ENCODE measurements at places on chromosomes 7 and 10.

DNA sequence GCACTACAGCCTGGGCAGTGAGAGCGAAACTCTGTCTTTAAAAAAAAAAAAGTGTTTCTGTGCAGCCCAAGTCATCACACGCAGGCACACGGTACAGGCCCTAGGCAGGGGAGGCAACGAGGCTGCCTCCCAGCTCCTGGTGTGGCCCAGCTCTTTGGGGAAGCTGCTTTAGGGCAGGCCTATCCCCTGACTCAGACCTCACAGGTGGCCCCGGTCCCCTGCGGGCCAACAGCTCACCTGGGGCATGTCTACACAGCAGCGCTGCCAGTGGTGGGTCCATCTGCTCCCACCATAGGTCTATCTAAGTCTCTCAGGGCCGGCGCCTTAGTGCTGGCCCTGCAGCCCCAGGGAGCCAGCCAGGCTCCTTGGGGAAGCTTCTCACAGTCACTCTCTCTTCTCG is 31.4 kb downstream of the ZAN start:
- no peak for DNase-seq

GRCh38 chr7:43905956-43906330 is 453 bp downstream of the URGCP start:
- peak; percentile 41 for DNase-seq

- no peak for DNase-seq
Observed at GRCh38 chr10:69242852-69243212, 22.7 kb downstream of the HKDC1 start.

GRCh38 chr7:152866125-152866524 is 106.6 kb downstream of the ACTR3B start:
- DNase-seq = no peak

- DNase-seq = no peak
Observed at GRCh38 chr7:111266613-111267012, 175.7 kb downstream of the LRRN3 start.

GRCh38 chr10:106023329-106023728 is 1141.2 kb downstream of the SORCS1 start:
- DNase-seq = no peak

DNA sequence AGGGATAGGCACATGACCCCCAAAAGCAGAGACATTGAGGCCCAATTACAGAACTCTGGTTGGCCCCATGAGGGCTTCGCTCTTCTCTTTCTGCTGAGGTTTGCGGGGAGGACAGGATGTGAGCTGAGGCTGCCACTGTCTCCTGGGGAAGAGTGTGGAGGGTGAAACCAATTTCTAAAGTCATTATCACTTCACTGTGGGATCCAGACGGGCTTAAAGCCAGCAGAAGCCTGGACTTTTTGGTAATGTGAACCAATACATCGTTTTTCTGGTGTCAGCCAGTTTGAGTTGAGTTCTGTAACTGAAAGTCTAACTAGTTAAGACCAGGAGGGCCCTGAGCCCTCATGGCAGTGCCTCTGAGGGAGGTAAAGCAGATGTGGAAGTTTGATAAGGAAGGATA is 163.0 kb downstream of the MYOF start:
- DNase-seq = no peak

- DNase-seq = no peak
Observed at GRCh38 chr10:689452-690371, at the start of gene DIP2C. DIP2C (minus strand) TSS chr10:689668; CDS start chr10:689578, 90 bp downstream.

GRCh38 chr10:89615112-89615511 is 29.9 kb downstream of the PANK1 start:
- DNase-seq = no peak

DNA sequence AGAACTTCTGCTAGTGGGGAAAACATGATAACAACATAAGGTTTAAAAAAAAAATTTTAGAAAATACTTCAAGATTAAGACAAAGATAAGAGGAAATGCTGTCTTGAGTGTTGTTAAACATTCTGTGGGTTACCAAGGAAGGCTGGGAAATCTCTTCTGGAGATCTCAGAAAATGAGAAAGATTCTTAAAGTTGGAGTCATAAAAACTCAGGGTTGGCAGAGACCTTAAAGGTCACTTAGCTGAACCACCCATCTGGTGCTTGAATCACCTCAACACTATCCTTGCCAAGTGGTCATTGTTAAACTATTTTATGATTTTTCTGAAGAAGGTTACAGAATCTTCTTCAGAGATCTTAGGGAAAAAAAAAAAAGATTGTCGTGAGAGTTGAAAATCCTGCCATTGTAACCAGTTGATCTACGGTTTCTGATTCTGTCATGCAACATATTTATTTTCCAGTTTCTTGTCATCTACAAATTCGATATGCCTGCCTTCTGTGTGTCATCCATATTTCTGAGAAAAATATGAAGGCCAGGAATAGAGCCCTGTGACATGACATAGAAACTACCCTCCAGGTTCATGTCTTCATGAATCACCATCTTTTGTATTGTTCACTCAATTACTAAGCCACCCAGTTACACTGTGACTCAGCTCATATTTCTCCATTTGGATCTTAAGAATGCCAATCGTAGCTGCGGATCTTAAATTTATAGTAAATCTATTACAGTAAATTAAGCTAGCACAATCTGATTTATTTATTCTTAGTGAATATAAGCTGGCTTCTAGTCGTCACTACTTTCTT is 179.2 kb downstream of the ST7 start:
- no peak for DNase-seq

Data from GM19239 (cell line).